NCI-H226 (cell line): ENCODE measurements at places on chromosomes 12 and 14.
A peak's percentile ranks its signal among the peaks of the same experiment; 100 is the strongest.

DNA sequence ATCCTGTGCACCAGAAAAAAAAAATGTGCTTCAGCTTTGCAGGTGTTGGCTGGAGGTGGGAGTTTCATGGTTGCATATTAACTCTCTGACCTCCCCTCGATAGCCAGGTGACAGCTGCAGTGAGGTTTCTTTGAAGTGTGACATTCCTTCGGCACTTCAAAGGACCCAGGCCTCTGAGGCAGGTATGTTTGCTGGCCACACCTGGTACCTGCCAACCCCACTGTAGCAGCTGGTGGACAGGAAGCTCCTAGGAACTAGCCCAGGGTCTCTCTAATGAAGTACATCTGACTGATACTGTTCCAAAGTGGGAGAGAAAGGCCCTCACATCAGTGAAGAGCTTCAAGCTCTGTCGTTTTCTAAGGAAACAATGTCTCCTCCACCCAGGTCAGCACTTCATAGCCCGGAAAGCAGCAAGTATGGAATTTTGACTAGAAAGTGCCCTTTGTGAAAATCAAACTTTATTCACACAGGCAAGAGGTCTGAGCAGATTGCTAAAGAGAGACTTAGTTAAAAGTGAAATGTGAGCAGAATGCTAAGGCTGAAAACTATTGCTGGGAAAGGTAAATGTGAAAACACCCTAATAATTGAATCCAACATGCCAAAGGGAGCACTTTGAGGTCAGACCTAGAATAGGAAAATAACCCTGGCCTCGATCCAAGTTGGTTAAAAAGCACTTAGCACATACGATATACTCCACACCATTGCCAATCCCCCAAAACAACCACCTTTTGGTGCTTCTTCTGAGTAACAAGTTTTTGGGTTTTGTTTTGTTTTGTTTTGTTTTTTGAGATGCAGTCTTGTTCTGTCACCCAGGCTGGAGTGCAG is 71.3 kb downstream of the PHLDA1 start:
- DNase-seq = no peak

DNA sequence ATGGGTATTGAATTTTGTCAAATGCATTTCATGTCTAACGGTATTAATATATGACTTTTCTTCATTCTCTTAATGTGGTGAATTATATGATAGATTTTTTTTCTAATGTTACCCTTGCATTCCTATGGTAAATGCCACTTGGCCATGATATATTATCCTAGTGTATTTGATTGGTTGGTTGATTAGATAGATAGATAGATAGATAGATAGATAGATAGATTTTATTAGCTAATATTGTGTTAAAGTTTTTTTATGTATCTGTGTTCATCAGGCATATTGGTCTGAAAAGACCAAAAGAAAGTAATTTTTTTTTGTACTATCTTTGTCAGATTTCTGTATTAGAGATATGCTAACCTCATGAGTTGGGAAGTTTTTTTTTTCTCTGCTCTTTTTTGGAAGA is 124.6 kb downstream of the TGFB3 start:
- DNase-seq = no peak

- DNase-seq = no peak
Measured at GRCh38 chr14:100103250-100104005, 38.2 kb downstream of the EVL start.

GRCh38 chr12:93978553-93978952 is 169.8 kb upstream of the PLXNC1 start:
- peak; percentile 82 for DNase-seq

DNA sequence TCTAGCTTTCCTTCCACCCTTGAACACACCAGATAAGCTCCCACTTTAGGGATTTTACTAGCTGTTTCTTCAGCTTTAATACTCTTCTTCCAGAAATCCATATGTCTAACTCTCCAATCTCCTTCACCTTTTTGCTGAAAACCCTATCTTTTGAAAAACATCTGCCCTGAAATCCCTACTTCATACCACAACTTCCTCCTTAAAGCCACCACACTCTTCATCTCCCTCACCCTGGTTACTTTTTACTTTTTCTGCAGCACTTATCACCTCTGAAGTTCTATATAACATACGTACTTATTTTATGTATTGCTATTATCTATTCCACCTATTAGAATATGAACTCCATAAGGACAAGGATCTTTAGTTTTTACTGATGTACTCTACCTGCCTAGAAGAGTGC is 28.6 kb upstream of the PTPRQ start:
- DNase-seq = no peak

GRCh38 chr14:33668066-33668465 is 282.8 kb downstream of the EGLN3 start:
- no peak for DNase-seq

DNA sequence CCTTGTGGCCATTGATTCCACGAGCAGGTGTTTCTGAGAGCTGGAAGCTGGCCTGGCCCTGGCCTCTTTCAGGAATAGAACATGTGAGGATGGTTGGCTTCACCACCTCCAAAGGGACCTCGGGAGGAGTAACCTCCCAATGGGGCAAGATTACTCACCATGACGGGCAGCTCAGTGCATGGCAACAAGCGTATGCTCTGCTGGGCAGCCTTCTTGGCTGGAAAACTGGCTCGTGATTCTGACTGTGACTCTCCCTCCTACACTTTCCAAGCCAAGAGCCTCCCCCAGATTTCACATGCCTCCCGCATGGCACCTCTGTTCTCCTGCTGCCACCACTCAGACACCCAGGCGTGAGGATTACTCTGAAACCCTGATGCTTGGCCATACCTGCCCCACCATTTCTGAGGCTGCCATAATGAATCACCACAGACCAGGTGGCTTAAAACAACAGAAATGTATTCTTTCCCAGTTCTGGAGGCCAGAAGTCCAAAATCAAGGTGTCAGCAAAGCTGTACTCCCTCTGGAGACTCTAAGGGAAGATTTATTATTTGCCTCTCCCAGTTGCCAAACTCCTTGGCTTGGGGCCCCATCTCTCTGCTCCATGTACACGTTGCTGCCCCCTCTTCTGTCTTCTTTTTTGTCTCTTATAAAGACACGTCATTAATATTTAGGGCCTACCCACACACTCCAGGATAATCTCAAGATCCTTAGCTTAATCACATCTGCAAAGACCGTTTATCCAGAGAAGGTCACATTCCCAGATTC is 215.9 kb downstream of the CHST11 start:
- DNase-seq = peak; percentile 68
